Neural cell (in vitro differentiated cells): ENCODE measurements at places on chromosomes 7 and 10. TPM values are rescaled to one million over a fixed set of nuclear protein-coding genes. Genes with fewer than 3 reads are reported as not detected.

The MSS51 gene
- polyA plus RNA-seq: 4.7 and 8.3 TPM in 2 replicates

The FAM221A gene
- 11.3 and 17.7 TPM in 2 replicates for polyA plus RNA-seq

The LLCFC1 gene
- not detected in 2 replicates for polyA plus RNA-seq

The CFAP69 gene
- 5.9 and 6.2 TPM in 2 replicates for polyA plus RNA-seq

The ZPBP gene
- polyA plus RNA-seq: not detected in 2 replicates

The ADRA2A gene
- polyA plus RNA-seq: 1.5 and 2.5 TPM in 2 replicates

The BTBD16 gene
- not detected in 2 replicates for polyA plus RNA-seq

The SHH gene
- 1.2 and 1.5 TPM in 2 replicates for polyA plus RNA-seq
